Transverse colon (tissue), 4 donors: ENCODE measurements at places on chromosomes 7 and 10. TPM values are rescaled to one million over a fixed set of nuclear protein-coding genes. Genes with fewer than 3 reads are reported as not detected.

ZNF503 gene
- total RNA-seq: 3.0 TPM

ATP6V0A4 gene
- total RNA-seq: not detected

RPEL1 gene
- not detected for total RNA-seq

CADPS2 gene
- total RNA-seq: 15.2 TPM

MEIG1 gene
- not detected for total RNA-seq

FGFR2 gene
- total RNA-seq: 114 TPM

PPIA gene
- 631 TPM for total RNA-seq

UTF1 gene
- not detected for total RNA-seq

BHLHA15 gene
- 2.0 TPM for total RNA-seq

OGDHL gene
- 1.00 TPM for total RNA-seq

SEMA3C gene
- total RNA-seq: 79.5 TPM

PAPOLB gene
- total RNA-seq: 0.16 TPM

LIPK gene
- not detected for total RNA-seq

CFTR gene
- 43.0 TPM for total RNA-seq

NKX1-2 gene
- not detected for total RNA-seq

CEP55 gene
- total RNA-seq: 1.1 TPM

UNCX gene
- not detected for total RNA-seq

GPRIN2 gene
- 50.1 TPM for total RNA-seq

DNA sequence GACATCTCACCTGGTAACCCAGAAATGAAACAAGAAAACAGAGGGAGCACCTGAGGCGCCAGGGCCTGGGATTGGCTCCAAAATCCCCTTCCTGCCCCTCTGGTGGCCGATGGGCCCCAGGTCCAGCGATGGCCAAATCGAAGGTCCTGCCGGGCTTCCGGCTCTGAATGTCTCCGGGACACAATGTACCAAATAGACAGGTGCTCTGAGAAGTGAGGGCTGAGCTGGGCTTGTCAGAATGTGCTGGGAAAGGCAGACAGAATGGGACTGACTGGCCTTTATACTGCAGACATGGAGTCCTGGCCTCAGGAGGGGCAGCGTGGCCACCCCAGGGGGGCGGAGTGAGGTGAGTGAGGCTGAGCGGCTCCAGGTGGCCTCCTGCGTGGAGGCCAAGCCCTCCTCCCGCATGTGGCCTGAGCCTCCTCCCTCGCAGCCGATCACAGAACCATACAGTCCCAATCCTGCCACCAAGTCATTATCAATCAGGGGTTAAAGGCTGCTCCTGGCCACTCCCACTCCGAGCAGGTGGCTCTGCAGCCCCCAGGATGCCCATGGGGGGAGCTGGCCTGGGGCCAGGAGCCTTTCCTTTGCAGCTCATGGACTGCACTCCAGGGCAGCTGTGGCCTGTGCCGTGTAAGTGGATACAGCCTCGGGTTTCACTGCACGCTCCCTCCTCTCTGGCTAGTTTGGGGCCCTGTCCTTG lies 185.5 kb downstream of the ADARB2 start:
- H3K27ac ChIP-seq: no peak overlapping the region
- H3K4me1 ChIP-seq: no peaks in the 10 kb centered on the region
- no peaks in the 10 kb centered on the region for H3K27me3 ChIP-seq
- DNase-seq: no peak
- no peak overlapping the region for H3K4me3 ChIP-seq
- no peaks in the 10 kb centered on the region for H3K36me3 ChIP-seq

- H3K4me1 ChIP-seq: no peaks in the 10 kb centered on the region
- H3K36me3 ChIP-seq: no peaks in the 10 kb centered on the region
- H3K27ac ChIP-seq: no peak overlapping the region
Measured at GRCh38 chr7:29865526-29865925, 59.2 kb downstream of the WIPF3 start.

DNA sequence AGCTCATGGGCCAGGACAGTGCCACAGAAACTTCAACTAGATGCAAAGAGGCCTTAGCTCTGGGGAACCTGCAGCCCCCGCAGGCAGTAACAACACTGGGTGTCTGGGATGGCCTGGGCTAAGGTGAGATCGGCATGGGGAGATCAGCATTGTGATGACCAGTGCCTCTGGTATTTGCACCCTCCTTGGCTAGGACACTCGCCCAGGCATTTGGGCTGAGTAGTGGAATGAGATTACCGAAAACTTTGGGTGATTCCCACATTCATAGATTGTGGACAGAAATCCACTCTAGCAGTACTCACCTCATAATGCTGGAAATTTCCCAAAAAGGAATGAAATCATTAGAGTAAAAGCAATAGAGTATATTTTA lies 70.6 kb upstream of the ZMIZ2 start:
- no peaks in the 10 kb centered on the region for H3K4me1 ChIP-seq
- no peak for DNase-seq
- H3K4me3 ChIP-seq: no peak overlapping the region
- no peaks in the 10 kb centered on the region for H3K27me3 ChIP-seq
- H3K27ac ChIP-seq: no peak overlapping the region
- H3K36me3 ChIP-seq: peaks cover 6% of the 10 kb centered on the region

DNA sequence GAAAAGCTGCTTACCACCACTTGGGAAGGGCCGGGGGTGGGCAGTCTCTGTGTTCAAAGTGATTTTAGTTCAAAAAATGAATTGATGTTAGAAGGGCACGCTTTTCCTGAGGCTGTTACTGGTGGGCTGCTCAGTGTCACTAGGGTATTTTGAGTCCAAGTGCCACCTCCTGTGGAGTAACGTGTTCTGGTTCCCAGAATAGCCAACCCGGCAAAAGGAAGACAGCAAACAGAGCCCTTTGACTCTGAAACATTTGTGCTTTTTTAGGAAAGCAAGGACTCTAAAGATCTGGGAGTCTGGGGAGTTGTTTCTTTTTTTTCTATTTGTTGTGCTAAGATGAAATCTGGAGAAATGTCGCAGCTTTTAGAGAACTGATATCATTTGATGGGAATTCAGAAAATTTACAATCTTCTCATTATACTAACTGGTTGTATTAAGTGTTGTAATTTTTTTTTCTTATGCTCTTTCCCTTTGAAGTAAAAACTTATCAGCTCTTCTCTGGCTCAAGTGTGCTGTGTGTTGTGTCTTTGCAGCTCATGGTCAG lies 66.2 kb downstream of the MKX start:
- no peak overlapping the region for H3K27ac ChIP-seq
- H3K4me1 ChIP-seq: peaks cover 4% of the 10 kb centered on the region
- no peaks in the 10 kb centered on the region for H3K36me3 ChIP-seq
- DNase-seq: no peak

GRCh38 chr10:82768040-82768439 lies 893.0 kb downstream of the NRG3 start:
- H3K27me3 ChIP-seq: no peaks in the 10 kb centered on the region
- no peaks in the 10 kb centered on the region for H3K4me1 ChIP-seq
- no peak overlapping the region for H3K4me3 ChIP-seq
- DNase-seq: no peak
- no peak overlapping the region for H3K27ac ChIP-seq
- no peaks in the 10 kb centered on the region for H3K36me3 ChIP-seq

GRCh38 chr10:285216-285615 lies 150.0 kb downstream of the ZMYND11 start:
- peaks cover 7% of the 10 kb centered on the region for H3K36me3 ChIP-seq
- H3K4me1 ChIP-seq: no peaks in the 10 kb centered on the region
- no peaks in the 10 kb centered on the region for H3K27me3 ChIP-seq
- H3K4me3 ChIP-seq: no peak overlapping the region
- no peak for DNase-seq
- no peak overlapping the region for H3K27ac ChIP-seq

DNA sequence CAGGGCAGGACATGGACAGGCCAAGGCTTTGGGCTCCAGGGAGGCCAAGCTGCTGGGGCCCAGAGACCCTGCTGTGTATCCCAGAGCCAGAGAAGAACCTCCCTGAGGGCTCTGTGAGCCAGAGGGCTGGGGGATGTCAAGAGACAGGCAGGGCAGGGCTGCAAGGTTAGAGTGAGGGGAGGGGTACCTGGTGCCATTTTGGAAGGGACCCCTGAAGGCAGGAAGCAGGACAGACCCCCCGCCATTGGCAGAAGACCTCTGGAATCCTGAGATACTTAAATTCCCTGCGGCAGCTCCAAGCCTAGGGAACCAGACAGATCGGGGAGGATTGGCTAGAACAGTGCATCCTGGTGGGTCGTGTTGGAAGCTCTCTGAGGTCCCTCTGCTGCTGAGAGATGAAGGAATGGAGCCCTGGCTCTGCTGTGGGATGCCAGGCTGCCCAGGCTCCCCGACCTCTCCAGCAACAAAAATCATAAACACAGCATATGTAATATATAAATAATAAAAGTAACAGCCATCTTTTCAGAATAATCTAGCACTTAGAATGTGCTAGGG lies 75.0 kb downstream of the LHPP start:
- no peaks in the 10 kb centered on the region for H3K27me3 ChIP-seq
- H3K36me3 ChIP-seq: no peaks in the 10 kb centered on the region
- H3K27ac ChIP-seq: no peak overlapping the region
- H3K4me1 ChIP-seq: peaks cover 4% of the 10 kb centered on the region
- H3K4me3 ChIP-seq: no peak overlapping the region
- no peak for DNase-seq

DNA sequence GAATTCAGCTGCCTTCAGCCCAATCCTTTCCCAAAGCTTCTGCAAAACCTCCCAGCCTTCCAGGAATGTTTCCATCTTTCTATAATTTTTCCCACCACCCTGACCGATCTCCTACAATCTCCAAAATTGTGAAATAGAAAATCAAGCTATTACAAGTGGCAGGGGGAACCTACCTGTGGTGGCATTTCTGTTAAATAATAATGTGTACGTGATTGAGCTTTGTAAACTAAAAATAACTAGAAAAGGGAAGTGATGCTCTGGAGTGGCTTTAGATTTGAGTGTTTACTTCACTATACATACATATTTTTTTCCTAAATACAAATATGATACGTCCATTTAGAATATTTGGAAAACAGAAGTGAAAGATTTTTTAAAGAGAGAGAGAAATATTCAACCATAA lies 593.6 kb downstream of the GRM8 start:
- no peaks in the 10 kb centered on the region for H3K4me1 ChIP-seq
- H3K27me3 ChIP-seq: no peaks in the 10 kb centered on the region
- no peaks in the 10 kb centered on the region for H3K36me3 ChIP-seq
- H3K27ac ChIP-seq: no peak overlapping the region
- no peak overlapping the region for H3K4me3 ChIP-seq

DNA sequence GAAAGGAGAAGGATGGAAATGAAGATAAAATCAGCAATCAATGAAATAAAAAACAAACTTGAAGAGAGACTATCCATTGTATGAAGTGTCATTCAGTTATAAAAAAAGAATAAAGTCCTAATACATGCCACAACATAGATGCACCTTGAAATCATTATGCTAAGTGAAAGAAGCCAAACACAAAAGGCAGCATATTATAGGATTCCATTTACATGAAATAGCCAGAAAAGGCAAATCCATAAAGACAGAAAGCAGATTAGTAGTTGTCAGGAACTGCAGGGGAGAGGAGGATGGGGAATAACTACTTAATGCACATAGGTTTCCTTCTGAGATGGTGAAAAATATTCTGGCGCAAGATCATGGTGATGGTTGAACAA lies 6.6 kb upstream of the PON1 start:
- no peaks in the 10 kb centered on the region for H3K36me3 ChIP-seq
- no peak for DNase-seq
- H3K27me3 ChIP-seq: no peaks in the 10 kb centered on the region

GRCh38 chr10:121405549-121405948 lies 192.7 kb downstream of the FGFR2 start:
- no peak for DNase-seq
- no peak overlapping the region for H3K4me3 ChIP-seq
- no peaks in the 10 kb centered on the region for H3K36me3 ChIP-seq
- H3K27me3 ChIP-seq: no peaks in the 10 kb centered on the region
- no peak overlapping the region for H3K27ac ChIP-seq

- H3K27me3 ChIP-seq: no peaks in the 10 kb centered on the region
- no peak for DNase-seq
- no peak overlapping the region for H3K4me3 ChIP-seq
Measured at GRCh38 chr10:114445332-114445731, 41.0 kb upstream of the AFAP1L2 start.

DNA sequence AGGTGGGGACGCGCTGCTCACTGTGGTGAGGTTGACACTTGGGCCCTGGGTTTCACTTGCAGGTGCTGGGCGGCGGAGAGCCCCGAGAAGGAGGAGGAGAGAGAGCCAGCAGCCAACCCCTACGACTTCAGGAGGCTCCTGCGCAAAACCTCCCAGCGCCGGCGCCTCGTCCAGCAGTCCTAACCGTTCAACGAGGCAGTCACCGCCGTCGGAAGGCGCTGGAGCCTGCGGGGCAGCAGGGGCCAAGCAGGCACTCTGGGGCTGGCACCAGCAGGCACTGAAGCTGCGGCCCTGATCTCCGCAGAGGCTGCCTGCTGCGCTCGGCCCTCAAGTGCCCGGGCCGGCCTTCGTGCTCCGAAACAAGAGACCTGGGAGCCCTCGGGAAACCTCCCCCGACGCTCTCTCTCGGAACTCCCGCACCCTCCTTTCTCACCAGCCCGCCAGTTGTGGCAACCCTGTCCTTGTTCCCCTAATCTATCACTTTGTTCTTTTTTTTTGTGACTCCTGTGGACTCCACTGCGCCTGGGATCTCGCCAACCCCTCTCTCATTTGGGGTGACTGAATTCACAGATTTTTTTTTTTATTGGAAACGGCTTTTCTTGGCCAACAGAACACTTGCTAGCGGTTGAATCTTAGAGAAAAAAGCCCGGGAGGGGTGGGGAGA lies 4.7 kb upstream of the GAD2 start:
- H3K27ac ChIP-seq: no peak overlapping the region
- no peak for DNase-seq
- no peaks in the 10 kb centered on the region for H3K4me1 ChIP-seq
- H3K36me3 ChIP-seq: no peaks in the 10 kb centered on the region

- no peak overlapping the region for H3K27ac ChIP-seq
- H3K27me3 ChIP-seq: no peaks in the 10 kb centered on the region
- no peak overlapping the region for H3K4me3 ChIP-seq
- DNase-seq: no peak
Measured at GRCh38 chr10:35486297-35486990, 118.7 kb upstream of the GJD4 start.

- DNase-seq: no peak
- H3K36me3 ChIP-seq: no peaks in the 10 kb centered on the region
- H3K27ac ChIP-seq: no peak overlapping the region
- H3K27me3 ChIP-seq: no peaks in the 10 kb centered on the region
- no peak overlapping the region for H3K4me3 ChIP-seq
- H3K4me1 ChIP-seq: no peaks in the 10 kb centered on the region
Measured at GRCh38 chr7:24967696-24968095, 12.3 kb downstream of the OSBPL3 start.

DNA sequence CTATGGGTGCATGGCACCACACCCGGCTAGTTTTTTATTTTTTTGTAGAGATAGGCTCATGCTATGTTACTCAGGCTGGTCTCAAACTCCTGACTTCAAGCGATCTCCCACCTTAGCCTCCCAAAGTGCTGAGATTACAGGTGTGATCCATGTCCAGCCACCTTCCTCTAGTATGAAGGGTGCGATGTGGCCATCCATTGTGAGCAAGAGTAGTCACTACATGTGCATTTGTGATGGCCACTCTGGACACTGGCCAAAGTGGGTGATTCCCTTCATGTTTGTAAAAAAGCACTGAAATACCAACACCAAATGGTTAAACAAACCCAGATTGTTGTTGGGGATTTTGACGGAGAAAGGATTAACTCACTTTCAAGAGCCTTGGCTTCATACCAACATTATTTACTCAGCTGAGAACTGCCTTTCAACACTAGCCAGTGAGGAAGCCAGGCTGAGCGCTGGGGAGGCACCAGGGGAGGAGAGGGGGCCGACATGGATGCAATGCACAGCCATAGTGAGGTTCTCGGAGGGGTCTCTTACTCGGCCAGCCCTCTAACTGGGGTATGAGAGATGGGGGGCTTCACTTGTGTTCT lies 198.1 kb upstream of the LYZL2 start:
- no peaks in the 10 kb centered on the region for H3K36me3 ChIP-seq
- no peaks in the 10 kb centered on the region for H3K27me3 ChIP-seq
- H3K4me1 ChIP-seq: no peaks in the 10 kb centered on the region
- no peak overlapping the region for H3K4me3 ChIP-seq
- no peak overlapping the region for H3K27ac ChIP-seq
